ENCODE measurements at places on chromosomes 3 and 15.

GRCh38 chr3:15399970-15400369, 27.4 kb downstream of the METTL6 start:
- no peak for DNase-seq

DNA sequence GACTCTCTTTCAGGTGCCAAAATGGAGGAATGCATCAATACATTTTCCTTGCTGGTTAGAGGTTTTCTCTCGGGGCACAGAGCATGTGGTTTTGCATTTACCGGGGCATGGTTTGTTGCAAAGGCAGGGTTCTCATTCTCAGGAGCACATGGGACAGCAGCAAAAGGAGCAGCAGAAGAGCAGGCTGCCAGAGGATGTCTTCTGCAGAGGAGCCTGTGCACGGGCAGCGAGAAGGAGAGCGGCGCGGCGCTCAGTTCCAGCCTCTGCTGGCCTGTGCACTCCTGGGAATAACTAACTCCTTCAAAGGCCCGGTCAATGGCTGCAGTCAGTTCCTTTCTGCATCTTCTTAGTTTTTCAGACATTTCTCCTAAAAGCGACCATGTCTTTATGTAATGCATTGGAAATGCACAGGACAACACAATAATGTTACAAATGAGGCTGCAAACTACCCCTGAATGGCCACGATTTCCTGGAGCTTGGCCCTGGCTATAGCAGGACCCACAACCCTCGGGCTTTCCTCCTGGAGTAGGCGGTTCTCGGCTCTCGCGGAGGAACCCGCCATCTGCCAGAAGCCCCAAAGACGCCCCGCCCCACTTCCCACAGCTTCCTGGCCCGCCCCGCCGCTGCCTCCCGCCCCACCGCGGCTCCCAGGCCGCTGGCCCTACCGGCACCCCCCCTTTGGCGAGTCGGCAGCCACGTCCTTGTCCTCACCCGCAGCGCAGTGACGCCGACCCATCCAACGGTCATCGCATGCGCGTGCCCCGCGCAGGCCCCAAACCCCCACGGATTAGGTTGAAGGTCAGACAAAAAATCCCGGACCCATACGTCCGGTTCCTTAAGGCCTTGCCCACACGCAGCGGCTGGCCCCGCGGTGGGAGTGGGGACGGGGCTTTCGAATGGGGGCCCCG, at the start of gene C3orf62:
C3orf62 (minus strand) TSS at position 758 of the 908 bp plus-strand sequence; CDS start at position 398, 360 bp downstream.
- no peak for DNase-seq

DNA sequence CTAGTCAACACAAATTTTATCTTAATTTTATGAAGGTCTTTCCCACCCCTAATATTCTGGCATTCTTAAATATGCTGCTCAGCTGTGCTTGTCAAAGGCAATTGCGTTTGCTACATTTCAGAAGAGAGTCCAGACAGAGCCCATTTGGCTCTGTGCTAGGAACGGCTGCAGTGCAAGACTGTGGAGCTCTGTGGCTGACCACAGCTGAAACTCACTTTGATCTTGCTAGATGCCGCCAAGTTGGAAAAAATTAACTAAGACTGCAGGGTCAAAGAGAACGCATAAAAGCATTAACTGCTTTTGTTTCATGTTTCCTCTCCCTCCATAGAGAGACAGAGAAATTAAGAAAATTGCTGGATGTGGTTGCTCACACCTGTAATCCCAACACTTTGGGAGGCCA, 7.6 kb upstream of the PPP1R2 start:
- no peak for DNase-seq

DNA sequence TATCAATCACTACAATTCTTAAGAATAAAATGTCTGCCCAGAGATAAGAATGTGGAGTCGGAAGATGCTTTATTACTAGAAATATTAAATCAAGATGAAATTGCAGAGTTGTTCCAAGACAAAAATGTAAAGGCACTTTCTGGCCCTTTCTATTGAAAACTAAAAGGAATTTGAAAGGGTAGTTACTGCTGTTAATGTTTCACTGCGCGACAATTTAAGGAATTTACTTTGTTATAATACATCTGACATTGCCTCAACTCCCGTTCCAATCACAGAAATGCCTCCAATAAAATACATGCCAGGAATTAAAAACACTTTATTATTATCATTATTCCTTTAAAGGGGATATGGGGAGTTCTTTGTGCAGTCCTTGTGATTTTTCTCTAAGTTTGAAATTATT, 26.4 kb downstream of the RSL24D1 start:
- no peak for DNase-seq

DNA sequence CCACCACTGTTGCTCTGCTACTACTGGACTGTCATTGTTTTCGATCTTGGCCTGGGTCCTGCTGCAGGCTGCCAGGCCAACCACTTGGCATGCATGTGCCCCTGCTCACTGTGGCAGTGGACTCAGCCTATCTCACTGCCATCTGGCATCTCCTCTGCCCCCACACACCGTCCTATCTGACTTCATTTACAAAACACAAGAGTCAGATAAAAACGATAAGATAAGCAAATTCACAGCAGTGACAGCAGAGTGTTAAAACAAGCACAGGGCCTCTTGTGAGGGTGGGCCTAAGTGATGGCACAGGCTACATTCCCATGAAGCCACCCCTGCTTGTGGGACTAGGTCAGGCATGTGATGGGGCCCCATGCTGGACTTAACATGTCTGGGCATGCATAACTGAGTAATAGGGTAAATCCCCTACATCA, 68.1 kb downstream of the CRYGS start:
- no peak for DNase-seq

DNA sequence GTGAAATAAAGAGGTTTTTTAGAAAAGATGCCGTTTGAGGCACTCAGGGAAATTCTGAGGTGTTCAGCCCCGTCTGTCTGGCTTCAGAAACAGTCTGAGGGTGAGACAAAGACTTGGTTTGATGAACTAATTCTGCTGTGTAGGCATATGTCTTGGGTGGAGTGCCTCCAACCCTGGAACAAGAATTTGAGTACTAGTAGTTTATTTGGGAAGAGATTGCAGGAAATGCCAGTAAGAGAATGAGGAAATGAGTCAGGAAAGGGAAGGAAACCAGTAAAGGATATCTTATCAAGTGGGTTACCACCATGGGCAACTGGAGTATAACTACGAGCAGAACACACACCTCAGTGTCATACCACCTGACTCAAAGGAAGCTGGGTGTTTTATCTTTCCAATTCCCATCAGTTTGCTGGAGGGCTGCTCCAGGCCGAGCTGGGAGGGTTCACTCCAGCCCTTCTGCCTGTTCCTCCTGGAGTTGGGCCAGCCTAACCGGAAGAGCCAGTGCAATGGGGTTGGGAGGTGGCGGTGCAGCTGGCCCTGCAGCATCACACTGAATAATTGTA, 75.3 kb downstream of the TGFBR2 start:
- DNase-seq = no peak

DNA sequence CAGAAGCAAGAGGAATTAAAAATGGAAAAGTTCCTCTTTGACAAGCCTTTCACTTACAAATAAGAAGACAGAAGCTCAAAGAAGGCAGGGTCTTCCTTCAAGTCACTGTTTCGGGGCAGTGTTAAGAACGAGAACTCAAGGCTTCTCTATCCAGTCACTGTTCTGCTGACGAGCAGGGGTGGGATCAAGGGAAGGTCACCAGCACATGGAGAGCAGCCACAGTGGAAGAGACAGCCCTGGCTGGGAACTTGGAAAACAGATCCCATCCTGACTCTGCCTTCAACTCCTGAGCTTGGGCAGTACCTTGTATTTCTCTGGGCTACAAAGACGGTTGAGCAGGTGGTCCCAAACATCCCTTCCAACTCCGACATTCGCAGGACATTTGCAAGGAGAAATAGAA, 111.5 kb upstream of the LPP start:
- DNase-seq = no peak

DNA sequence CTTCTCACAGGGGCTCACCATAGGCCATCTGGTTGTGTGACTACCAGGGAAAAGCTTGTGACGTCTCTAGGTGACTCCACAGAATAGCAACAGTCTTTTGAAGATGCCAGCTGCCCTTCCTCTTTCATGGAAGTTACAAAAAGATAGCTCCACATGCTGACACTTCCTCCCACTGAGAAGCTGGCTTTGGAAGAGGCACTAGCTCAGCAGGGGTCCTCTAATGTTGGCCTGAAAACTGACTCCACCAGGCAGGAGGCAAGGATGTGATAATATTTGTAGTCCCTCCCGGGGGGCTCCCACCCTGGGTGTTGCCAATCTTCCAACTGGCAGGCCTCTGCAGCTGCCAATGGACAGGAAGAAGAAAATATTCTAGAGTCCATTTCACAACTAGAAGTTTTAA, 343.5 kb downstream of the NEK10 start:
- no peak for DNase-seq

- DNase-seq = no peak
Observed at GRCh38 chr3:9746330-9746729, 3.4 kb upstream of the OGG1 start.

DNA sequence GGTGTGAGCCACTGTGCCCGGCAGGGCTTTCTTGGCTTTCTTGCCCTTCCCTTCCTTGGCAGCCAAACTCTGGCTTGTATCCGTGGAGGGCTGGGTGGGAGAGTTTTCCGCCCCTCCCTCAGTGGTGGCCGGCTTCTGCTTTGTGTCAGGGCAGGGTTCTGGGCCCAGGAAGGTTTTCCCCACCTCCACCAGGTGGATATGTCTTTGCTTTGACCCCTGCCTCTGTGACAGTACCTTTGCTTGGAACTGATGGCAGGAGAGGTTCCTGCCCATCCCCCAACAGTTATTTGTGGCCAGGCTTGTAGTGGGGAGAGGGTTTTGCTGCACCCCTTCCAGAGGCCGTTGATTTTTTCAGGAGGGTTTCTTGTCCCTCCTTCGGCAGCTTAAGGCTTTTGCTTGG, 24.3 kb downstream of the CSPG5 start:
- no peak for DNase-seq

GRCh38 chr15:89991312-89991711, 9.8 kb upstream of the ZNF710 start:
- DNase-seq = no peak

DNA sequence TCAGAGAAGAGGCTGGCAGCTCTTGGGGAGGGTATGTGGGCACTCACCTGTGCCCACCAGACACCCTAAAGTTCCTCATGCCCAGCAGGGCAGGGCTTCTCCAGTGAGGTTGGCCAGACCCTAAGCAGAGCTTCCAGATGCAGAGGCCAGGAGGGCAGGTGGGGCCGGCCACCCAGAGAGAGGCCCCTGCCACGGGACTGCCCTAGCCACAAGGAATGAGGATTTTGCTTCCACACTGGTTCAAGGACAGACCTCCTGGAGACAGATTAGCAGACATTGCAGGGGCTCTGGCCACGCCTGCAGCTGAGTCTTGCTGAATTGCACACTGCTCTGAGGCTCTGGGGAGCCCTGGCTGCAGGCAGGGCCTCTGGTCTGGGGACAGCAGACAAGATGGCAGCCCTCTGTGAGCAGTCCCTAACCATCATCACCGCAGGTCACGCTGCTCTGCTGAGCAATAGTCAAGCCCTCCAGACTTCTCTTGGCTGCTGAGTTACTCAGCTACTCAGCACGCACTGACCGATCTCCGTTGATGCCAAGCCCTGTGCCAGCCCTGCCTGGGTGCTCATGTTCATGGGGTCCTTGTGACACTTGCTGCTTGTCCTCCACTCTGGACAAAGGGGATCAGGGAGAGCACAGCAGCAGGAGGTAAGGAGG, 117.4 kb upstream of the ABHD17C start:
- DNase-seq = no peak
